ENCODE measurements at places on chromosomes 5 and 9. TPM values are rescaled to one million over a fixed set of nuclear protein-coding genes. Genes with fewer than 3 reads are reported as not detected.

DNA sequence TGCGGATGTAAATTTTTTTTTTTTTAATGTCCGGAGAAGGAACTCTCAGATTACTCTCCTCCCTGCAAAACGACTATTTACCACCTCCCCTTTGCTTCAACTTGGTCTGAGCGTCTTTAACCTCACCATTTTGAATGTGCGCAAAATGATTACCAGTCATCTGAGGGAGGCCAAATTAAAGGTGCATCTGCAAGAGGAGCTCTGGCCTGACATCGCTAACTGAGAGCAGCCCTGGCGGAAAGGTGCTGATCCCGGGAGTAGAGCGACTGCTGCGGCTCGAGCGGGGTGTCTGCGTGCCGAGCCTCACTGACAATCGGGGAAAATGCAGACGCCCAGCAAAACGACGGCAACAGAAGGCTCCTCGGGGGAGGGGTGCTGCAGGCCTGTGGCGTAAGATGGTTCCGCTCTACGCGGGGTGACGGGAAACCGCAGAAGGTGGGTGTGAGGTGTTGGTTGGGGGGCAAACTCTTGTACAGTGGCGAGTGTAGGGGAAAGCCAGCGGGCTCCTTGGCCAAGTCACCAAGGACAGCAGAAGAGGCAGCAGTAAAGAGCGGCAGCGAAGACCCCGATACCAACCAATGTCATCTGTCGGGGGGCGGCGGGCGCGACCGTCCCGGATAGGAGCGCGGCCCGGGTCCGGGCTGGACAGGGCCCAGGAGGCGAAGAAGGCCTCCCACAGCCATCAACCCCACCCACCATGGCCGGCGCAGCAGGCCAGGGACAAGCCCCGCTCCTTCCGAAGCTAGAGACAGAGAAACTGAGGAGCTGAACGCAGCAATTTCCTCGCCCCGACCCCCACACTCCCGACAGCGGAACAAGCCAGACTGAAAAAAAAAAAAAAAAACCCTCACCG is 557 bp downstream of the PJA2 start:
- DNase-seq: peak; percentile 84

- DNase-seq: no peak
These were observed 131.5 kb downstream of the PAM start for GRCh38 chr5:102886586-102886985.

GRCh38 chr5:91938441-91938840 is 555.3 kb upstream of the ARRDC3 start:
- no peak for DNase-seq

GRCh38 chr5:173973616-173973969 is 15.4 kb upstream of the C5orf47 start:
- no peak for DNase-seq

- DNase-seq: no peak
These were observed 42.1 kb downstream of the NADK2 start for GRCh38 chr5:36199620-36200019.

DNA sequence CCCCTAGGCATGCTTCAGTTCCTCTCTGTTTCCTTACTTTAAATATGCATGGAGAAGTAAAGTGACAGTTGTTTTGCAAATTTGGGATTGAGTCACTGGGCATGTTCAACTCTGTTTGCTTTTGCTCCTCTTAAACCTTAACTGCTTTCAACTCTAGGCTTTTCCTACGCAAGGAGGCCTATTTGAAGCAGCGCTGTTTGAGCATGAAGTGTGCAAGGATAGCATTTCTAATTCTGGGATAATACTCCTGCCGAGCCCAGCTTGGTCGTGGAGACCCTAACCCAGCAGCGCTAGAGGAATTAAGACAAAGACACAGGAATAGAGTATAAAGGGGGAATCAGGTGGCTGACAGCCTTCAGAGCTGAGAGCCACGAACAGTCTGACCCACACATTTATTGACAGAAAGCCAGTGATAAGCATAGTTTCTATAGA is 803.4 kb upstream of the CDH10 start:
- no peak for DNase-seq

CCL27 gene
- not detected for total RNA-seq

NR4A3 gene
- 42.2 TPM for total RNA-seq

IL4 gene
- total RNA-seq: not detected

CBY3 gene
- not detected for total RNA-seq

NPR3 gene
- 16.0 TPM for total RNA-seq

C9orf50 gene
- 2.2 TPM for total RNA-seq

DDX4 gene
- total RNA-seq: not detected

PCDHGA6 gene
- 10.3 TPM for total RNA-seq

FOXD4L4 gene
- not detected for total RNA-seq

DMRT2 gene
- 2.4 TPM for total RNA-seq
